ENCODE measurements at places on chromosomes 5 and 9. TPM values are rescaled to one million over a fixed set of nuclear protein-coding genes. Genes with fewer than 3 reads are reported as not detected.

NIPAL4 gene
- total RNA-seq, result 1.5 TPM

GRCh38 chr9:91303741-91304415 is 57.8 kb downstream of the AUH start:
- DNase-seq, result no peak

DNA sequence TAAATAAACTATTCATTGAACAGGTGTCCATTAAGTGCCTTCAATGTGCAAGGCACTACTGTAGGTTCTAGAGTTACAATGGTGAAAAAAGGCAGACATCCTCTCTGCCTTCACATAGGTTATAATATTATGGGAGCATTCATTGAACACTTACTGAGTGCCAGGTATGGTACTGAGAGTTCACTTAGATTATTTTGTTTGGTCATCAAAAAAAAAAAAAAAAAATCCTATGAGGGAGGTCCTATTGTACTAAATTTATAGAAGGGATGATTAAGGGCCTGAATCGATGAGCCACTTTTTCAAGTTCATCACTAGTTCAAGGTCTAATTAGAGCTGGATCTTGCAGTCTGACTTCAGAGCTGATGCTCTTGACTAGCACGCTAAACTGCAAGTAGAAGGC is 22.8 kb upstream of the PANK3 start:
- no peak for DNase-seq

SLC1A3 gene
- total RNA-seq, result not detected

GRCh38 chr5:39270225-39270848 is 51.0 kb upstream of the FYB1 start:
- no peak for DNase-seq

GRIN3A gene
- total RNA-seq, result not detected

FST gene
- total RNA-seq, result 20.4 TPM

DNA sequence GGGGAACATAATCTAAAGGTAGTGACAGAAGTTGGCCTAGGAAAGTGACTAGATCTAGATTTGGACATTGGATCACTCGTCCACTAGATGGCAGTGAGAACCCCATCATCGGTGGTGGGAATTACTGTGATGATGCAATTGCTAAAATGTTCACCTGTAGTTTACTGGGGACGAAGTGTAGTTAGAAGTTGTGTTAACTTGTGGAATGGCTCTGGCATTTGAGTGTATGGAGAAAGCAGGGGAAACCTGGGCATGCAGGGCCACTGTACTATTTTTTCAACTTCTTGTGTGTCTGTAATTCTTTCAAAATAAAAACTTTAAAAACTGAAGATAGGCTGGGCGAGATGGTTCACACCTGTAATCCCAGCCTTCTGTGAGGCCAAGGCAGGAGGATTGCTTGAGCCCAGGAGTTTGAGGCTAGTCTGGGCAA is 75.5 kb downstream of the PHAX start:
- DNase-seq, result peak; percentile 77

- no peak for DNase-seq
Measured at GRCh38 chr9:92762196-92762595, 2.4 kb downstream of the BICD2 start.

LRSAM1 gene
- 9.6 TPM for total RNA-seq

GRCh38 chr5:177372034-177372896 is 12.0 kb upstream of the SLC34A1 start:
- DNase-seq, result no peak

POU5F2 gene
- 0.53 TPM for total RNA-seq

DNA sequence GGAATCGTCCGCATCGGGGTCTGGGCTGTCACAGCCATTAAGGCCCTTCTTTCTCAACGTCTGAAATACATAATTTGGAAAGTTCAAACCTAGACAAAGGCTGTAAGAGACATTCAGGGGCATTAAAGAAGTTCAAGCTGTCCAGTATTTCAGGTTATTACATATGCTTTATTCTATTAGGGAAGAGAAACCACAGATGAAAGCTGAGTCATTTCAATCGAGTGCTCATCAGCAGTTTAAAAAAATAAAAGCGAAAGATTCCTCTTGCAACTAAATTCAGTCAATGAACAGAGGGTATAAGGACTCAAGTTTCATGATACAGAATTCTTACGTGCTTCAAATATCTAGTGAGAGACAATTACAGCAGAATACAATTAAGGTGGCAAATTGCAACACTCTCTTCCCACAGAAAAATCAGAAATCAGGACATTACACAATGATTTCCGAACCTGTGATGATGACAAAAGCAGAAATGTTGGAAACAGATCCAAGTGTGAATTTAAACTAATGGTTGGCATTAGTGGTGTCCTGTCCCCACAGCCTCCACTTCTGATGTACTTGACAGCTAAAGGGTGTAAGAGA is 121.6 kb downstream of the MEF2C start:
- DNase-seq, result peak; percentile 19

- no peak for DNase-seq
Measured at GRCh38 chr5:160009591-160009989, 651 bp downstream of the TTC1 start.

GRCh38 chr9:130043654-130044623 is 950 bp upstream of the FNBP1 start:
- DNase-seq, result no peak

- peak; percentile 52 for DNase-seq
Measured at GRCh38 chr5:116068028-116068632, 16.7 kb upstream of the COMMD10 start.

DNA sequence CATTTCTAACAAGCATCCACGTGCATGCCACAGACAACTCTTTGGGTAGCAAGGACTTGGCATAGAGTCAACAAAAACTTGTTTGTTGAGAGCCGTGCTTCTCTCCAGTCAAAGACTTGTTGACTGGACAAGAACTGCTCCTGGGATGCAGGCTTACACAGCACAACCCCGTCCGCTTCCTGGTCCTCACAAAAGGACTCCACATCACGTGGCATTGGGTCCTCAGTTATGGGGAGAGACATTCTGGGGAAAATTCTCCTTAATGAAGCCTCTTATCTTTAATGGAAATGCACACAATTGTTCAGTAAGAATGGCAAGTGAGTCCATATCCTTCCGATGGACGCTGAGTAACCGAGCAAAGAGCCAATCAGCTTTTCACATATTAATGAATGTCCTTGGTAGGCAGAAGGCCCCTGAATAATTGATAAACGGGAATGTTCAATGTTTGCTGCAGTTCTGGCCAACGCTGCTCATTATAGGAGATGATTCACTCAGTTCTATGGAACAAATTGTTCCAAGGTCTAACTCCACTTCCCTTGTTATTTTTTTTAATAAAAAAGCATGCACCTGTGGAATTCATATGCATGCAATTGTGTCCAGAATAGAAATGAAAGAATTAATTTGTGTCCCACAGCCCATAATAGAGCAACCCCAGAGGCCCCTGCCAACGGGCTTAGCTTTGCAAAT is 97.0 kb upstream of the ZNF366 start:
- no peak for DNase-seq

GRCh38 chr5:18560602-18561001 is 926.3 kb downstream of the TAF11L14 start:
- DNase-seq, result no peak

MORN5 gene
- total RNA-seq, result not detected

TMEM252 gene
- not detected for total RNA-seq

WNT8A gene
- not detected for total RNA-seq

SLC6A18 gene
- total RNA-seq, result not detected

ORM1 gene
- total RNA-seq, result not detected

DNA sequence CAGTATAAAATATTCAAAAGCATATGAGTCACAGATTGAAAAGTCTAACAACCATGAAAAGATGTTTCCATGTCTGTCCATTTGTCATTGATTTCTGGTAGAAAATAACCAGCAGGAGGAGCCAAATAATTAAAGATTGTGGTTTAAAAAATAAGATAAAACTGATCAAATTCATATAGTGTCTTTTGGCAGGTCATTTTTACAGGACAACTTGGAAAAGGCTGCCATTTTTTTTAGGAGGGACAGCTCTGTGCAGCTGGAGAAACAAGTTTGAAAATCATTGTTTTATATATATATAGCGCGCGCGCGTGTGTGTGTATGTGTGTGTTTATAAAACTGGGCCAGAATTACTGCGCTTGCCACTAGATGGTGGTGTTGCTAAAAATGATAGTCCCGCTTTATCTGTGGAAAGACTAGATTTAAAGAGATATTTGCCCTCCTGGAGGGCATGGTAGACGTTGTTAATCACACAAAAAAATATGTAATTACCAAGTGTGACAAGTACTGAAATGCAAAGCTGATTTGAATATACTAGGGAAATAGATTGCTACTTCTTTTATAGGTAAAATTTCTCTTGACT is 1.3 kb upstream of the TRMO start:
- peak; percentile 84 for DNase-seq

ARID3C gene
- total RNA-seq, result 0.19 TPM

GRCh38 chr5:55232271-55232984 is 980 bp downstream of the CCNO start:
- peak; percentile 16 for DNase-seq

PRR16 gene
- 1.9 TPM for total RNA-seq

DNA sequence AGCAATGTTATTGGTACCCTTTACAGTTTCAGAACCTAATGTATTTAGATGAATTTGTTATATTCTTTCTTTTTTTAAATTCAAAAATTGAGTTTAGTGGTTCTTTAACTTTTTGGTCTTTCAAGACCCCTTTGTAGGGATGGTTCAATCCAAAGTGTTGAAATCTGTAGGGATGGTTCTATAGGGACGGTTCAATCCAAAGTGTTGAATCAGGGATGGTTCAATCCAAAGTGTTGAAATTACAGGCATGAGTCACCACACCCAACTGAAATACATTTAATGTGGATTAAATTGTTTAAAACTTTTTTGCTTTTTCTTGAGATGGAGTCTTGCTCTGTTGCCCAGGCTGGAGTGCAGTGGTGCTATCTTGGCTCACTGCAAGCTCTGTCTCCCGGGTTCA is 30.6 kb downstream of the SNX2 start:
- DNase-seq, result no peak

DNA sequence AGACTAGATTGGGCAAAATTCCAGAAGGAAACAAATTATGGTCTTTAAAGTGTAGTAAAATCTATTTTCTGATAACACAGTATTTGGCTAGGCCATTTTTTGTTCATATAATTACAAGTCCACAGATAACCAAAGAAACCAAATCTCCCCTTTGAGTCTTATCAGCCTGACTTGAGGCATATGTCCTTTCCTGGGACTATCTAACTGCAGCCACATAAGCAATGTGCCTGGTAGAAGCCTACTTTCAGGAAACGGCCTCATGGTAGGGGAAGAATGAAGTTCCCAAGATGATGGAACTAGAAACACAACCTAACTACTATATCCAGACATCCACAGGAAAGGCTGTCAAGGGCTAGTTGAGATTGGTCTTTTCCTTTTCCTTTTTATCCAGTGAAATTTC is 130.0 kb downstream of the PIK3R1 start:
- DNase-seq, result no peak

DNA sequence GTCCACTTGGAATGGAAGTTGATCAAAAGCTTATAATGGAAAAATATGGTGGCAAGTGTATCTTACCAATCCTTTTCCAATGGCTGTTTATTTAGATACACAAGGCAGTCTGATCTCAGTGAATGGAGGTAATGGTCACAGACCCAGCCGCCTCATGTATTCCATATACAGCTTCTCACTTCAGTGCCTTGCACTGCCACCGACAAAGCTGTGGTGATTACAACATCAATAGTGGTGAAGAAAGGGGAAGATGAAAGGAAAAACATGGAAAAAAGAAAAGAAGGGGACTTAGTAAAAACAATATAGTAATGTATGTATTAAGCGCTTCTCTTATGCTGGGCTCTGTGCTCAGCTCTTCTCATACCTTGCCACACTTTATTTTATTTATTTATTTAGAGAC is 297.3 kb upstream of the RASA1 start:
- DNase-seq, result no peak

GRCh38 chr5:33046091-33046490 is 335.0 kb downstream of the NPR3 start:
- peak; percentile 9 for DNase-seq

DRD1 gene
- total RNA-seq, result not detected

- DNase-seq, result no peak
Measured at GRCh38 chr9:137439158-137439714, 1.9 kb downstream of the ENTPD8 start.

CDKN2B-AS1 gene
- not detected for total RNA-seq

- DNase-seq, result no peak
Measured at GRCh38 chr9:38298503-38298902, 94.0 kb upstream of the ALDH1B1 start.

LCN1 gene
- 0.47 TPM for total RNA-seq

DNA sequence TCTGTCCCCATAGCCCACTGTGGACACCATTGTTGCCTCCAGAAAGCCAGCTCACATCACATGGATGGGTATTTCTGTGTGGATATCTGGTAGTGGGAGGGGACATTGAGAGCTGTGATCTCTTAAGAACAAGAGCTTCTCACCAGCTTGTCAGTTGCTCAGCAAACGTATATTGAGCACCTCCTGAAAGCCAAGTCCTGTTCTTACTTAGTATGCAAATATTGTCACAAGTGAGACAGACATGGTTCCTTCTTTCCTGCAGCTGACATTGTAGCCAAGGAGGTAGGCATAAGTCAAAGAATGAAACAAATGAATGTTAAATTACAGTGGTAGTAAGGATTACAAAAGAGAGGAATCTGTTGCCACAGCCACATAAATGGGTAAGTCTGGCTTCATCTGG is 3.8 kb downstream of the TCOF1 start:
- no peak for DNase-seq

PCDHGB3 gene
- 0.81 TPM for total RNA-seq

- no peak for DNase-seq
Measured at GRCh38 chr9:95979446-95979845, 104.0 kb downstream of the ERCC6L2 start.

OR1B1 gene
- total RNA-seq, result not detected

MTAP gene
- not detected for total RNA-seq

GRCh38 chr9:89631384-89631783 is 26.6 kb downstream of the GADD45G start:
- no peak for DNase-seq

DNA sequence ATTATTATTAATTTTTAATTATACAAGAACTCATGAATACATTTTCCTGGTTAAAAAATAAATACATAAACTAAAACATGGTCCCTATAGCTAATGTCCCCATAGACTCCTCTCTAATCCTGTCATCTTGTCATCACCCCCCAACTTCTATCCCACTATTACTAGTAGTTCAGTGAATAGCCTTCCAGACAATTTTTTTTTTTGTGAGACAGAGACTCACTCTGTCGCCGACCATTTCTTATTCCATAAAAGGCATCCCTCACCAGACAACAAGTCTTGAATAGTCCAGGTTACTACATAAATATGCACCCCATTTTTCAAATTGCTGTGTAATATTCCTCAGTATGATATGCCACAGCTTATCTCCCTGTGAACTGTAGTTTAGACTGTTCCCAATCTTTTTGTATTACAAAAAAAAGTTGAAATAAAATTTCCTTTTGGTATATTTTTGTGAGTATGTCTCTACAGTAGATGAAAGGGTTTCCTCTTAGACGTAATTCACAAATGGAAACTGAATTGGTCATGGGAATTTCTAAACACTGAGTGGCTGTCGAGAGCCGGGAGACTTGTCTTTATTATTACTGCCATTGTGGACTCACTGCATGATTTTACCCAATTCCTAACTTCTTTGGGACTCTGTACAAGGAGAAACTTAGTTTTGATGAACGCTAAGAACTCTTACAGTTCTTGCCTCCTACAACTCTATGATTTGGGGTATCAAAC is 6.4 kb upstream of the ABLIM3 start:
- no peak for DNase-seq

CCDC152 gene
- total RNA-seq, result not detected

- no peak for DNase-seq
Measured at GRCh38 chr5:139004374-139005307, 129.5 kb upstream of the LRRTM2 start.

GRCh38 chr9:126935630-126936029 is 21.0 kb downstream of the RALGPS1 start:
- no peak for DNase-seq
